ENCODE measurements at places on chromosomes 2 and 18.

- no peak for DNase-seq
Observed at GRCh38 chr2:33086400-33087015, 139.8 kb downstream of the LTBP1 start.

- no peak for DNase-seq
Observed at GRCh38 chr2:105804266-105804665, 59.6 kb downstream of the NCK2 start.

DNA sequence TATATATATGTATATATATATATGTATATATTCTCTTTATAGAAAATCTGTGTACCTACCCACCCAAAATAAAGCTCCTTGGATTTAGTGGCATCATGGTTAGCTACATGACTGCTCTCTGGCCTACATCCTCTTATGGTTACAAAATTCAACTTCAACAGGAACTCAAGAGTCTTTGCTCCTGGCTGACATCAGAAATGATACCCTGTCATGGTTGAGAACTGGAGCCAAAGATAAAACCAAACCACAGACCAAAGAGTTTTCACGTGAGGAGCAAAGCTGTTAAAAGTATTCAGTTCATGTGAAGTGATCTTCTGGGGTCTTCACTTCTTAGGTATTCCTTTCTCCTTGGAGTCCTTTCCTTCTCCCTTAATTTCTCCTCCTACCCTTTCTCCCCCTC lies 476.3 kb downstream of the SOX11 start:
- no peak for DNase-seq

DNA sequence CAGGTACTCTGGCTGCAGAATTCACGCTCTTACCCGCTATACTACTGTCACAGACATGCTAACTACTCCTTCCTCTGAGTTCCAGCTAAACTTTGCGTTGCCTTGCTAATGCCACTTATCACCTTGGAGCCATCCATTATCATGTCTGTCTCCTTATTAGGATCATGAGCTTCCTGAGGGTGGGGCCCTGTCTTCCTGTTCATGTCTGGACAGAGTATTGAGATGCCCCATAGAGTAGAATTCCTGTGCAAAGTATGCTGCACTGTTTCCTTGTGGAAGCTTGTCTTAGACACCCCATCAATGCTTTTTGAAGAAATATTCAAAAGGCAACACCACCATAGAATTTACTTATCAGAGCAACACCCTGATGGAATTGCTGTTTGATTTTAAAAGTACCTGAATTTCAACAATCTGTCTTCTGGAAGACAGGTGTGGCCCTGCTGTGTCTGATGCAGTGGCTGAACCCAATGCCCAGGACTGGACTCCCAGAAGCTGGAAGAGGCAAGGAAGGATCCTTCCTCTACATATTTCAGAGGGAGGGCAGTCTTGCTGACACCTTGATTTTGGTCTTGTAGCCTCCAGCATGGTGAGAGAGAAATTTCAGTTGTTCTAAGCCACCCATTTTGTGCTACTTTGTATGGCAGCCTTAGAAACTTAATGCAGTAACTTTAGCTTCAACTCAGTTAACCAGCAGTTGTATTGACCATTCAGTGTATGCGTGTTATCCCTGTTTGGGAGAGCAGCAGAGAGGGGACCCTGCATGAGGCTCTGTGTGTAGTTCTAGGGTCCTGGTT lies 5.6 kb downstream of the LAMA3 start:
- no peak for DNase-seq

GRCh38 chr2:196966061-196966460 lies 39.6 kb upstream of the PGAP1 start:
- DNase-seq: no peak

DNA sequence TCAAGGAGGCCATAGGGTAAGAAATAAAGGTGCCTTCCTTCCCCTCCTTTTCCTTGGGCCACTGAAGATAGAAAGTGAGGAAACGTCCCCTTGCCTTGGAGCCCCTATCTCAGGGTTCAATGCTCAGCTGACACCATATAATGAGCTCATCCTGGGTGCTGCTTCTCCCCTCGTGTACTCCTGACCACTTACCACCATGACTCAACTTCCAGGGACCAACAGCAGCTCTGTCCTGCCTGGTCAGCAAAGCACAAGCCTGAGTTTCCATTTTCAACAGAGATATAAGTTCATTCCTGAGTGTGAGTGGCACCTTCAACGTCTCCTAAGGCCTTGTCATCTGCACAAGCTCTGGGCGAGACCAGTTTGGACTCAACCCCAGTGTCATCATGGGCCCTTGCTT lies 151.2 kb downstream of the CAPN13 start:
- no peak for DNase-seq
